Tibial nerve (tissue), 4 donors: ENCODE measurements at places on chromosomes 7 and 10. TPM values are rescaled to one million over a fixed set of nuclear protein-coding genes. Genes with fewer than 3 reads are reported as not detected.

The SLC39A12 gene
- not detected for total RNA-seq

The UNCX gene
- total RNA-seq: not detected

The DDX56 gene
- total RNA-seq: 57.1 TPM

The IL6 gene
- 6.3 TPM for total RNA-seq

The TAC1 gene
- total RNA-seq: 62.8 TPM

The ACBD7 gene
- total RNA-seq: 1.5 TPM

The WNT2 gene
- total RNA-seq: not detected

The PRR15 gene
- total RNA-seq: not detected

The MGAM2 gene
- 3.1 TPM for total RNA-seq

The SLC18A2 gene
- total RNA-seq: 0.42 TPM

The SLC18A3 gene
- total RNA-seq: not detected

The OR6V1 gene
- total RNA-seq: not detected

The TSC22D4 gene
- 161 TPM for total RNA-seq
